ENCODE measurements at places on chromosomes 4 and X.
A peak's percentile ranks its signal among the peaks of the same experiment; 100 is the strongest.

DNA sequence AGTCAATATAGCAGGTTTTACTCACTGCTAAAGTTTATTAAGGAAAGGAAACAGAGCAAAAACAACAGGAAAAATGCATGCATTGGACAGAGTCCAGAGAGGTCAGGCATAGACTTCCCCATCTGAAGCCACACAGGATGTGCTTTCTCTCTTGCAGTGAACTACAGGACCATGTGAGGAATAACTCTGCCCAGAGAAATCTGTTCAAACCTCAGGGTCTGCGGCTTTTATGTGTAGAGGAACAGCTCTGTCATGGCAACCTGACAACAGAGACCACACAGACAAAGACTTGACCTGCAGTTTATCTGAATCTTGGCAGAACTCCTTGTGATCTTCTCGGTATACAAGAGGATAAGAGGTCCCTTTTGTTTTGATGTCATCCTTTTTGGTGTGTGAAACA is 46.3 kb upstream of the LONRF3 start:
- H3K27ac ChIP-seq = no peak overlapping the region
- no peak for ATAC-seq
- H3K4me3 ChIP-seq = no peak overlapping the region
- no peaks in the 10 kb centered on the region for H3K36me3 ChIP-seq
- H3K27me3 ChIP-seq = no peaks in the 10 kb centered on the region

DNA sequence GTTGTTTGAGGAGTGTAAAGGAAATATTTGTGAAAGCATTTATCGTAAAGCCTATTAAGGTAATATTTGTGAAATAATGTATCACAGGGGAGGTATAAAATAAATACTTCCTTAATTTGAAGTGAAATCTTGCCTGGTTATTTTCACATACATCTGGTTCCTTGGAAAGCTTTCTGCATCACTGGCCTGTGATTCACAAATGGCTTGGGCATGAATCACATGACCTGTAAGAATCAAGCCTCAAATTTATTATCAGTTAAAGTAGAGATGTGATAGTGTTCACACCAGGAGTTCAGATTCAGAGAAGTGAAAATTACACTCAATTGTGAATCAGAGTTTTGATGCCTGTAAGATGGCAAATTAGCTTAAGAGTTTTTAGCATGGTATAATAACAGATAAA is 1911.4 kb downstream of the STIM2 start:
- no peak for ATAC-seq
- no peak overlapping the region for H3K4me3 ChIP-seq
- H3K27ac ChIP-seq = no peak overlapping the region

DNA sequence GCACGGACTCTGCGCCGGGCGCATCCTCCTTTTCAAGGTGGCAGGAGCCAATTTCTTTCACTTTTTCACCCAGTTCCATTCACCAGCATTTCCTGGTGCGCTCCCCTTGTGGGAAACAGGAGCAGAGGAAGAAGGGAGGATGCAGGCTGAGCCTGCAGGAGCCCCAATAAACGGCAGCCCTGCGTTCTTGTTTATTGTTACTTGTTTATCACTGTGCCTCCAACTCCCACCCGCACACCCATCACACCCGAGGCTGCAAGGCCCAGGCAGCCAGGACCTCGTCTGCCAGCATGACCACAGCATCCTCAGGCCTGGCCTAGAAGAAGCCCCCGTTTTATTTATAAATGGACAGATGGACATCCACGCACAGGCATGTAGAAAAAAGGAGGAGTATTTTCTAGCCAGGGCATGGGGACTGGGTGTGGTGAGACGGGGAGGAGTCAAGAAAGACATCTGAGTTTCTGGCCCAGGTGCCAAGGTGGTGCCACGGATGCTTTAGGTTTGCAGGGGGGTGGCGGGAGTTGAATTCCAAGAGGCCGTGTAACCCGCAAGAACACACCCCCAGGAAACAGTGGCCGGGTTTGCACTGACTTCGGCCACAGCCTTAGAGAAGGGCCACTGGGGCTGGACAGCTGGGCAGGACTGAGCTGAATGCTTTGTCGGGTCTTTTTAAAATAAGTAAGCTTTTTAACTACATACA is 51.7 kb downstream of the JAKMIP1 start:
- ATAC-seq = no peak
- H3K27me3 ChIP-seq = no peaks in the 10 kb centered on the region
- no peak overlapping the region for H3K4me3 ChIP-seq
- peaks cover 9% of the 10 kb centered on the region for H3K36me3 ChIP-seq
- H3K27ac ChIP-seq = no peak overlapping the region

DNA sequence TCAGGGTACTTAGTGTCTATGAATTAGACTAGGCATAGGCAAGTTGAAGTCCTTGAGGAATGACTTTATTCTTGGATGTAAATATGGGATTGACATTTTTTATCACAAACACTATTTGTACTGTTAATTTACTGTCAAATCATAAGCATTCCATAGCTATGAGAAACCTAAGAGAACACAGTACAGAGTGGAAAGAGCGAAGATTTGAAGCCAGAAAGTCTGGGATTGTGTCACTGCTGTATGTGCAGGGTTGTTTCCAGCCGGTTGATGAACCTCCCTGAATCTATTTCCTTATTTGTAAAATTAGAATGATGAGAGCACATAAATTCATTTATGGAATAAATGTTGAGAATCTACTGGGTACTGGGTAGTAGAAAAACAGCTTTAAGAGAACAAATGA is 14.4 kb upstream of the KLHL5 start:
- peak overlapping the region; percentile 78 for H3K27ac ChIP-seq
- ATAC-seq = no peak
- H3K36me3 ChIP-seq = peaks cover 18% of the 10 kb centered on the region
- peak overlapping the region; percentile 79 for H3K4me3 ChIP-seq
- H3K27me3 ChIP-seq = no peaks in the 10 kb centered on the region
- H3K4me1 ChIP-seq = peaks cover 40% of the 10 kb centered on the region

- no peaks in the 10 kb centered on the region for H3K27me3 ChIP-seq
- peaks cover 12% of the 10 kb centered on the region for H3K4me1 ChIP-seq
- H3K4me3 ChIP-seq = peak overlapping the region; percentile 65
- peak; percentile 50 for ATAC-seq
Measured at GRCh38 chrX:123878252-123878721, 18.4 kb downstream of the XIAP start.

DNA sequence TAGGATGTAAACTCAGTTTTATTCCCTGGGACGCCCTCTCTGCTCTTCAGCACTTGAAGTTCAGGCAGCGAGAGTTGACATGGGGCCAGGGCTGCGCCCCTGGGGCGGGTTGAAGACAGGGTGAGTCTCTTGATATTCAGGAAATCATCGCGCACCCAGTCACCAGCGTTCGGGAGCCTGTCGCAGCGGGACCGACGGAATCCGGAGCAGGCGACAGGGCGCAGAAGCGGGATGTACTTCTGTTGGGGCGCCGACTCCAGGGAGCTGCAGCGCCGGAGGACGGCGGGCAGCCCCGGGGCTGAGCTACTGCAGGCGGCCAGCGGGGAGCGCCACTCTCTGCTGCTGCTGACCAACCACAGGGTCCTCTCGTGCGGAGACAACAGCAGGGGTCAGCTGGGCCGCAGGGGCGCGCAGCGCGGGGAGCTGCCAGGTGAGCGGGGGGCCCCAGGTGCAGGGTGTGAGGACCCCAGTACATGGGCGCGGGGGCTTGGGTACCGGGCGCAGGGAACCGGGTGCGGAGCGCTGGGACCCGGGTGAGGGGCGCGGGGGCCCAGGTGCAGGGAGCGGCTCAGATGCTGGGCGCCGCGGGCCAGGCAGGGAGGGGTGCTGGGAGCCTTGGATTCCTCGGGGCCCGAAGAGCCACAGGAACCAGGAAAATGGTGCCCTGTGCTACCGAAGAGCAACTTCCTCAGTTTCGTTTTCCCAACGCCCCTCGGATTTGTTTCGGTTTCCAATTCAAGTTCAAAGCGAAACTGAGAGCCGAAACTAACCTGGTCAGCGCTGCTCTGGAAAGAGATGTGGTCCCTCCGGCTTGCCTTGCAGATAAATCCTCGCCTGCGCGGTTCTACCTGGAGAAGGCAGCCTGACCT is at the start of gene HERC6:
HERC6 (plus strand) TSS at position 162 of the 869 bp plus-strand sequence; CDS start at position 232, 70 bp downstream.
- no peaks in the 10 kb centered on the region for H3K36me3 ChIP-seq
- H3K4me3 ChIP-seq = peak within 1 kb of the TSS; percentile 69
- H3K4me1 ChIP-seq = peaks cover 22% of the 10 kb centered on the region
- peak within 1 kb of the TSS; percentile 41 for H3K27ac ChIP-seq

DNA sequence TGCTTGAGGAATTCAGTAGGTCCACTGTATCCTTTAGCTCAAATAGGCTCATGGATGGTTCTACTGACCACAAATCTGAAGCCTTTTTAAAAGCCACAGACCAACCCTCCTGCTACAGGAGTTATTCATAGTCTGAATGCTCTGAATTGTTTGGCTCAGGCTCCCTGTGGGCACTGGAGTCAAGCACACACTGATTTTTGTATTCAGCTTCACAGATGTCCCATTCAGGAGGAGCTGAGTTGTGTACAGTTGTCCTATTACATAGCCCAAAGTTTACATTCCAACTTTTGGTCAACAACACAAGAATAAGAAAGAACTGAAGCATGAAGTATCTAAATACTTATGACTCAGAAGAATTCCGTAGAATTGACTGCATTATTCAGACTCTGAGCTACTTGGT is 243.9 kb downstream of the UNC5C start:
- H3K4me1 ChIP-seq = no peaks in the 10 kb centered on the region
- no peak overlapping the region for H3K4me3 ChIP-seq
- H3K27me3 ChIP-seq = peaks cover 5% of the 10 kb centered on the region
- no peak for ATAC-seq
- H3K36me3 ChIP-seq = no peaks in the 10 kb centered on the region

GRCh38 chr4:65747386-65747785 is 77.1 kb upstream of the EPHA5 start:
- no peaks in the 10 kb centered on the region for H3K27me3 ChIP-seq
- ATAC-seq = no peak
- no peaks in the 10 kb centered on the region for H3K36me3 ChIP-seq
- H3K4me1 ChIP-seq = no peaks in the 10 kb centered on the region
- H3K27ac ChIP-seq = no peak overlapping the region

GRCh38 chr4:11765849-11766453 is 337.3 kb upstream of the HS3ST1 start:
- no peak for ATAC-seq
- H3K27ac ChIP-seq = no peak overlapping the region
- H3K27me3 ChIP-seq = peaks cover 3% of the 10 kb centered on the region
- no peak overlapping the region for H3K4me3 ChIP-seq

- ATAC-seq = peak; percentile 96
- peak overlapping the region; percentile 66 for H3K4me3 ChIP-seq
- H3K36me3 ChIP-seq = no peaks in the 10 kb centered on the region
- no peaks in the 10 kb centered on the region for H3K4me1 ChIP-seq
- H3K27me3 ChIP-seq = no peaks in the 10 kb centered on the region
Measured at GRCh38 chr4:2462218-2462991, 6.5 kb upstream of the RNF4 start.

DNA sequence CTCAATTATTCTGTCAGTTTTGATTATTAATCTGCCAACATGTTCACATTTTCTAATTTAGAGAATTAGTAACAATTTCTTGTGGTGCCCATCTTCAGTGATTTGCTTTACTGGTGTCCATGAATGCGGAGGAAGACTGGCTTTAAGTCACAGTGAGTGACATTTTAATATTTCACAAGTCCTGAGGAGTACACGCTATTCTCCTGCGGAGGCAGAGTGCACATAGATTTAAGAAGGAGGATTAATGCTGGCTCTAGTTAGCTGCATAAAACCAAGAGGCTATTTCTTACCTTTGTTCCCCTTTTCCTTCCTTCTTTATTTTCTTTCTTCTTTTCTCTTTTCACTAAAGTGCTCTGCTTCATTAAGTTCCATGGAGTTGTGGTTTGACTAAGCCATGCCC is 495.2 kb upstream of the IGFBP7 start:
- H3K27ac ChIP-seq = no peak overlapping the region
- no peaks in the 10 kb centered on the region for H3K36me3 ChIP-seq
- no peaks in the 10 kb centered on the region for H3K4me1 ChIP-seq
- no peaks in the 10 kb centered on the region for H3K27me3 ChIP-seq

DNA sequence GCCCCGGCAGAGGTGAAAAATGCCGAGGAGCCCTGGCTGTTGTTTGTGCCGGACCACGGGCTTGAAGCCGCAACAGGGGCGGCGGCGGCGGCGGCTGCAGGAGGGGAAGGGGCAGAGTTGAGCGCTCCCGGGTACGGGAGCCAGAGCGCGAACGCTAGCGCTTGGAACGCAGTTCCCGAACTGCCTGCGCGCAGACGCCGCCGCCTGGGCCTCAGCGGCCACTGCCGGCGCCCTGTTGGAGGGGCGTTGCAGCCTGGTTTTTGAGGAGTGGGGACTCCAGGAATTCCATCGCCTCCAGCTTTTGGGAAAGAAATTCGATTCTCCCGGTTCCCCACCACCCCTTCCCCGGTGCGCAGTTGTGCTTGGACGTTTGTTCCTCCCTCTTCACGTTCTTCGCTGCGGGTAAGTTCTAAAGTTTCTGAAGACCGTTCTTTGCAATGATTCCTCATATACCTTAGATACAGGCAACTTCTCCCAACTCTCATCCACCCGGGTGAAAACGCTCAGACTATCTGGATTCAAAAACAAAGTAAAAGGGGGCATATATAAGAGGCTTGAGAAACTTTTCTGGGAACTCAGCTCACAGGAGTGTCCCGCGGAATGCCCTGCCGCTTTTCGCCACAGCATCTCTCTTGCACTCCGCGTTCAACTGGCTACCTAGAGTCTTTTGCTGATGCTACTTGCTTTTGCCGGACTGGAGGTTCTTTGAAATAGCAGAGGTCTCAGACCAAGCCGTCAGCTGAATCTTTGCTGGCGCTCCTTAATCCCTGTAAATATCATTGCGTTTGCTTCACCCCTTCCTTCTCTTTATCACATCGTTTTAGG is 1.0 kb downstream of the FAT4 start:
- H3K27ac ChIP-seq = no peak overlapping the region
- H3K4me3 ChIP-seq = peak overlapping the region; percentile 77
- H3K36me3 ChIP-seq = no peaks in the 10 kb centered on the region

GRCh38 chrX:50157545-50158135 is 43.2 kb downstream of the AKAP4 start:
- no peaks in the 10 kb centered on the region for H3K27me3 ChIP-seq
- H3K4me3 ChIP-seq = no peak overlapping the region
- H3K36me3 ChIP-seq = no peaks in the 10 kb centered on the region
- no peaks in the 10 kb centered on the region for H3K4me1 ChIP-seq

GRCh38 chr4:337932-338758 is 531 bp downstream of the ZNF141 start:
- peak; percentile 42 for ATAC-seq
- peaks cover 63% of the 10 kb centered on the region for H3K36me3 ChIP-seq
- peak overlapping the region; percentile 98 for H3K4me3 ChIP-seq
- no peaks in the 10 kb centered on the region for H3K27me3 ChIP-seq

GRCh38 chr4:127048376-127049044 is 584.2 kb upstream of the INTU start:
- ATAC-seq = no peak
- H3K36me3 ChIP-seq = no peaks in the 10 kb centered on the region
- no peak overlapping the region for H3K27ac ChIP-seq
- H3K4me1 ChIP-seq = no peaks in the 10 kb centered on the region
- H3K4me3 ChIP-seq = no peak overlapping the region

GRCh38 chr4:74768857-74769525 is 25.3 kb downstream of the BTC start:
- no peaks in the 10 kb centered on the region for H3K27me3 ChIP-seq
- peak; percentile 28 for ATAC-seq
